Iris pigment epithelial cell (primary cell): ENCODE measurements at places on chromosomes 2 and 18.

GRCh38 chr2:220781622-220782241 lies 790.4 kb downstream of the EPHA4 start:
- DNase-seq = peak; percentile 37

DNA sequence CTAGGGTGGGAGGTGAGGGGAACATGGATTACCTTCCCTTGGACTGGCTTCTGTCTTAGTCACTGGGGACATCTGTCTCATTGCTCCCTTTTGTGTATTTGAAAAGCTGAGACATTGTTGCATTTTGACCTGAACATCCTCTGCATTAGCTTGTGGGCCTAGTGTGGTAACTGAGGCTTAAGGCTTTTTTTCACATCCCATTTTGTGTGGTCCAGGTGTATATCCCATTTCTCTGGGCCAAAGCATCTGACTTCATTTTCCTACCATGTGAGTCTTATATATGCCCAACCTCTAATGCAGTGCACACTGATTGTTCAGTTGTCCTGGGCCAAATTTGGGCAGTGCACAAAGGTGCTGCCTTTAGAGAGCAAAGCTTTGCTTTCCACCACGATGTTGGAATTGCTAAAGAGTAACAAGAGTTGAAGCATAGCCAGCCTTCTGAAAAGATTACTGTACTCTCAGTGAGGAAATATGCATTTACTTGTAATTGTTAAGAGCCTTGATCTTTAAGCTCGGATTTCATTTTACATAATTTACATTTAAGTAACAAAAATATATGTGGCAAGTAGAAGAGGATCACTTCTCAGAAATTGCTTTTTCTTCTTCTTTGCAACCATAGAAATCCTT lies 13.3 kb downstream of the PRKCE start:
- peak; percentile 12 for DNase-seq

DNA sequence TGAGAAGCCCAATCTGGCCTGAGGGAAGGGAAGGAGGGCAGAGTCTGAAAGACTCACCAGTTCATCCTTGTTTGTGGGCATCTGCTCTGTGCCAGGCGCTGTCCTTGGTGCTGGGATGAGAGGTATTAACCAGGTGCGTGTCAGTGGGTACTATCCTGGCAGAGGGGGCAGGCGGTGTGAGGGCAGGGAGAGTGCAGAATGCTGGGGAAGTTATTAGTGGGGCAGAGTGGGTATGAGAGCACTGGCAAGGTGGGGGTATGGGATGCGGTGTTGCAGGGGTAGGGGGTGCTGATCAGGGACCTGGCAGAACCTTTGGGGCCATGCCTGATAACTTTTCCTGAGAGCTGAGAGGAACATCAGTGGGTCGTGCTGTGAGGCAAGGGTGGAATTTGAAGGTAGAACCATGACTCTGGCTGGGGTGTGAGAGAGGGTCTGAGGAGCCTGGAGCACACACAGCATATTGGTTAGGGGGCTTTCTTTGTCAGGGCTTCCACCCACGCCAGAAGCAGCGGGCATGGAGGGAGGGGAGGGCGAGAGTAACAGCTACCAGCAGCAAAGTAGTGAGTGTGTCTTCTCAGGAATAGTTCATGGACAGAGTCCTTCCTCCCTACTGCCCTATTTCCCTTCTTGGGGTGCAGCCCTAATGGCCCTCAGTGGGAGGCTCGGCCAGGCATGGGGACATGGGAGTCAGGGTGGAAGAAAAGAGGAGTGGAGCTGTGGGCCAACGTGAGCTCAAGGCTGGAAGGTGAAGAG lies 290.7 kb downstream of the CYP26B1 start:
- no peak for DNase-seq

DNA sequence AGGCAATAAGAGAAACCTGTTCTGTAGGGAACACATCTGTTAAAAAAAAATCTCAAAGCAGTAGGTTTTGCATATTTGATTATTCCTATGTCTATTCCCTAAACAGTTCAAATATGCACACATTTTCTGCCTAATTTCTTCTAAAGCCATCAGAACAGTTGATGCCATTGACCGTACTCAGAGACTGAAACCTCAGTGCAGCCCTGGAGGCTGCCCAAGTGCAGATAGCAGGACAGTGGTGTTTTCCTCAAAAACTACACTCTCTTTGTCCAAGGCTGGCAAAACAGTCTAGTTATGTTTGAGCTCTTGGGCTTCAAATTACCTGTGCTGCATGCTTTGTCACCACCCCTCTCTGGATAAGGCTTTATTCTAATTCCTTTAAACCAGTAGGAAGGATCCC lies 23.3 kb upstream of the NFE2L2 start:
- DNase-seq = no peak

DNA sequence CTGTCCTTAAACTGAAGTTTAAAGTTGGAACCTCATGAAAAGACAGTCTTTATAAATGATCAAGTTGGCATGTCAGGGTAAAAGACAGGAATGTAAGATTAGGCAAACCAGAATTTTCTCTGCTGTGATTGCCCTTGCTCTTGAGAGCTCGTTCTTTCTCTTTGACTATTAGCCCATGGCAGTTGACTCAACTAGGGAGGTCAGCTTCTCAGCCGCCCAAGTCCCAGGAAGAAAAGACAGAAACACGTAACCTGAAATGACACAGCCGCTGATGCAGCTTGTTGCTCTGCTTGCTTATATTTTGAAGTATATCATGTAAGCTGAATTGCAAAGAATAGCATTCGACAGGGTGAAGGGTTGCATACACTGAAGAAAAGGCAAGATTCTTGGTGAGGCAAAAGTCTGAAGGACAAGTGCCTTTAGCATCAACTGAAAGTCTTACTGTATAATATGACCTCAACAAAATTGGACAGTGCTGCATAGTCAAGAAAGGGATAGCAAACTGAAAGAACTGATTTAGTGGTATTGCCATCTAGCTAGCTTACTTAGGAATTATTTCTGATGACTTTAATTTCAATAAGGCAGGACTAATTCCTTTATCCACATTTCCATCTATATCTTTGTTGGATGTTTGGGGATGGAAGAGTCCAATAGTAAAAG lies 54.7 kb downstream of the ARHGAP15 start:
- no peak for DNase-seq

DNA sequence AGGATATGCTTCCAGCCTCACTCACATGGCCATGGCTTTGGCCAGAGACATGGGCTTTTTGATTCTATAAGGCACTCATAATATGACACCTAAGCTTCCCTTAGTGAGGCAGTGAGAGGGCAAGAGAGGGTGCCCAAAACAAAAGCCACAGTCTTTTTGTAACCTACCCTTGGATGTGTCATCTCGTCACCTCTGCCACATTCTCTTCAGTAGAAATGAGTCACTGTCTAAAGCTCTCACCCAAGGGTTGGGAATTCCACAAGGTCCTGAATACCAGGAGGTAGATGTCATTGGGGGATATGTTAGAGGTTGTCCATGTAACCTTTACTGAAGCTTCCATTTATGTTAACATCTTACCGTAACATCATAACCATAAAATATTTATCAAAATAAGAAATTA lies 108.4 kb downstream of the ALMS1 start:
- peak; percentile 54 for DNase-seq

DNA sequence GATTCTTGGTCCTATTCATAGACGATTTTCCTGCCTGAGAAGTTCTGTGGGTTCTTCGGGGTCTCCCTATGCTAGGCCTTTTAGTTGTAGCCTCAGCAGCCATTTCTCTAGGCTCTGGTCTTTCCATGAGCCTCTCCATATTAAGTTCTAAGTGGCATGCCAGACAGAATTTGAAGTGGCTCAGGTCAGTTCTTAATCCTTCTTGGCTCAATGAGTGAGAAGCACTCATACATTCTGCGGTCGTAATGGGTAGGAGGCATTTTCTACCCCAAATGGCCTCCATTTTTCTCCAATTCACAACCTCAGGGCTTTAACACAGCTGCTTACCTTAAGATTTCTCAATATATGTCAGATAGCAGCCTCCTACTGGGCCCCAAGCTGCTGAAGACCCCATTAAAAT lies 405.3 kb upstream of the GALNT5 start:
- DNase-seq = no peak

- DNase-seq = no peak
These were observed 234.6 kb downstream of the HAUS1 start for GRCh38 chr18:46338766-46339165.

GRCh38 chr18:38077229-38077628 lies 511.6 kb upstream of the CELF4 start:
- DNase-seq = no peak

- DNase-seq = no peak
These were observed 9.0 kb upstream of the TET3 start for GRCh38 chr2:73975731-73976130.

DNA sequence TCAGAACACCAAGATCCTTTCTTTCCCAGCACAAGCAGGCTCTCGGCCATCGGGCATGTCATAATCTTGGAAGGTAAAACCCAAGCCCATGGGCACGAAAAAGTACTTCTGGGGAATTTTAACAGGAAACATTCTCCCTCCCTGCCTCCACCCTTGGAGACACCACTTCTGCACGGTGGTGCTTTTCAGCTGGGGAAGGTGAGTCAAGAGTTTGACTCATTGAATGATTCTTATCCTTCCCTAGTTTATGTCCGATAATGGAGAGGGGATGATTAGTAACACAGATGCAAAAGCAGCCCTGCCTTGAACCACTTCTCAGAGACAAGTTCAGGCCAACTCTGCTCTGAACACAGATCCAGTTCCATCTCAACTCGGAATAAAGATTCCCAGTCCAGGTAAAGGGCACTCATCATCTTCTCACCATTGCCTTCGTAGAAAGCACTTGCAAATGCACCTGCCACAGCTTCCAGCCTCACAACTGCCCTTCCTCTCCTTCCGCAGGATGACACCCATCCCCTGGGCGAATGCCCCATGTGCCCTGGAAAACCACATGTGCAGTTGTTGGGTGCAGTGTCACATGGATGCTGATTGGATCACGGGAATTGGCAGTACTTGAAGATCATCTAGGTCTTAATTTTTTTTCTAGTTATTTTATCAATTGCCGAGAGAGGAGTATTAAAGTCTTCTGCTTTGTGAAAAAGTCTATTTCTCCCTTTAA lies 136.2 kb downstream of the PXDN start:
- DNase-seq = no peak

- no peak for DNase-seq
These were observed 636.1 kb upstream of the KLHL29 start for GRCh38 chr2:22748909-22749308.

GRCh38 chr18:45938488-45938935 lies 28.6 kb downstream of the EPG5 start:
- no peak for DNase-seq

- no peak for DNase-seq
These were observed 43.9 kb downstream of the ITGA6 start for GRCh38 chr2:172470958-172471922.

GRCh38 chr18:55501579-55501978 lies 86.4 kb downstream of the TCF4 start:
- no peak for DNase-seq

- no peak for DNase-seq
These were observed 15.0 kb downstream of the UBXN4 start for GRCh38 chr2:135756692-135757091.

GRCh38 chr2:191786694-191787093 lies 60.2 kb downstream of the CAVIN2 start:
- DNase-seq = peak; percentile 28

DNA sequence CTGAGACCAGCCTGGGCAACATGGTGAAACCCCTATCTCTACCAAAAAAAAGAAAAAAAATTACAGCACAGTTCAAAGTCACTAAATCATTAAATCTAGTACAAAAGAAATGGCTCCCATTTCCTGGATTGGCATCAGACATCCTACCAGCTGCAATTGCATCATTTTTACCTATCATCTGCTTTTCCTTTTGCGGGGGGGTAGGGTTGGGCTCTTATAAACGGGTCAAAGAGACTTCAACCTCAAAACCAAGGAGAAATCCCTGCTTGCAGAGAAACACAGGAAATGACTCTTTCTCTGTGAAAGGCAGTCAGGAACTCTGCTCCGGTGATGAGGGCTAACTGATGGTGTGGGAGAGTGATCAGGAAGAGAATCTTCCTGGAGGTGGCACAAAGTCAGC lies 45.3 kb upstream of the RFX8 start:
- DNase-seq = peak; percentile 71

DNA sequence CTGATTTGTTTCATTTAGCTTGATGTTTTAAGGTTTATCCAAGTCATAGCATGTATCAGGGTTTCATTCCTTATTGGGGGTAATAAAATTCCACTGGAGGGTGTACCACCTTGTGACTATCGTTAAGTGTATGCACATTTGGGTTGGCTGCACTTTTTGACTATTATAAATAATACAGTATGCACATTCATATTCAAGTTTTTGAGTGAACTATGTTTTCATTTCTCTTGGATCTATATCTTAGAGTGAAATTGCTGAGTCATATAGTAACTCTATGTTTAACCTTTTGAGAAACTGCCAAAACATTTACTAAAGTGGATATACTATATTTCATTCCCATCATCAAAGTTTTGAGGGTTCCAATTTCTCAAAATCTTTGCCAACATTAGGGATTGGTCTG lies 952.7 kb downstream of the TDRD15 start:
- no peak for DNase-seq

GRCh38 chr2:66431846-66432587 lies 2.9 kb upstream of the MEIS1 start:
- DNase-seq = no peak

- no peak for DNase-seq
These were observed 3.9 kb downstream of the HAAO start for GRCh38 chr2:42788478-42788793.

- no peak for DNase-seq
These were observed 196.8 kb downstream of the MCFD2 start for GRCh38 chr2:46718784-46719183.

DNA sequence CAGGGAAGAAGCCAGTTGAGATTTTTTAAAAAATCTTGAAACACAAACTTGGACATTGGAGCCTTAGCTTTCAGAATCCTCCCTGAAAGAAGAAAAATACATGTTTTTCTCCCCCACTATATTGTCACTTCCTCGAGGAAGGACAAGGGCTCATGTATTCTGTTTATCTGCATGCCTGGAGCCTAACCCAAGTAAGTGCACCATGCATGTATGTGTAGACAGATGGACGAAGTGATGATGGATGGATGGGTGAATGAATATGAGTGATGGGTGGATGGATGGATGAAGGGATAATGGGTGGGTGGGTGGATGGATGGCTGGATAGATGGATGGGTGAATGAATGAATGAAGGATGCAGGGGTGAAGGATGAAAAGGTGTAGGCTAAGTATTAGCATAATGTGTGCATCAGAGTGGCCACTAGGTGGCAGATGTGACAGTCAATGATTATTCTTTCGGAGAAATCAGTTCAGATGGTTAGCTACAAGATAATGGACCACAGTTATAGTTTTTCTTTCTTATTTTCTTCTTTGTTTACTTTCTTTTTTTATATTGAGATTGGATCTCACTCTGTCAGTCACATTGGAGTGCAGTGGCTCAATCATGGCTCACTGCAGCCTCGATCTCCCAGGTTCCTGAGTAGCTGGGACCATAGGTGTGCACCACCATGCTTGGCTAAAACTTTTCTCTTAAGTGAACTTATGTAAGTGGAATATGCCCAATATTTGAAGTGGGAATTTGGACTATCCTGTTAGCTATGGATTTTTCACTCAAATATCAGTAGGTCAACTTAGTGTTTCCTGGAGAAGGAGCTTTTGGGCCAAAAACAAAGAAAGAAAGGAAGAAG lies 18.5 kb upstream of the CCDC93 start:
- DNase-seq = peak; percentile 36
